ENCODE measurements at places on chromosomes 2 and 18.

GRCh38 chr2:8527031-8527430 lies 154.8 kb upstream of the ID2 start:
- no peak for DNase-seq

DNA sequence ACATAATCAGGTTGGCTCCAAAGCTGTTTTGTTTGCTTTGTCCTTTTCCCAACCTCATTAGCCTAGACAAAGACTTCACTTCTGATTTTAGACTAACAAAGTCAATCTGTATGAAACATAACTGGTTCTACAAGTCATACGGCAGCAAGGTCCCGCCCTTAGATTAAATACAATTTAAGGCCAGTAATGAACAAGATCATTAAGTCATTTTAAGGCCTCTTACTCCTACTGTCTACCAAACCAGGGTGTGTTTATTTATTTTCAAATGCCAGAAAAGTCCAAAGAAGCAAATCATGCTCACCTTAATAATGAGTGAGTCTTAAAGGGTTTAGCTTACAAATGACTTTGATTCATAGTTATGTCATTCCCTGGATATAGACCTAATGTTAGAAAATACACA lies 148.4 kb upstream of the ACVR2A start:
- DNase-seq: no peak

- no peak for DNase-seq
Observed at GRCh38 chr2:5290900-5291546, 401.2 kb upstream of the SOX11 start.

GRCh38 chr2:118687698-118688097 lies 159.8 kb downstream of the EN1 start:
- no peak for DNase-seq

GRCh38 chr2:179438654-179439053 lies 174.0 kb upstream of the SESTD1 start:
- DNase-seq: no peak
